ENCODE measurements at places on chromosomes 2 and 18.

GRCh38 chr2:195496991-195497390 is 160.0 kb upstream of the SLC39A10 start:
- no peak for DNase-seq

DNA sequence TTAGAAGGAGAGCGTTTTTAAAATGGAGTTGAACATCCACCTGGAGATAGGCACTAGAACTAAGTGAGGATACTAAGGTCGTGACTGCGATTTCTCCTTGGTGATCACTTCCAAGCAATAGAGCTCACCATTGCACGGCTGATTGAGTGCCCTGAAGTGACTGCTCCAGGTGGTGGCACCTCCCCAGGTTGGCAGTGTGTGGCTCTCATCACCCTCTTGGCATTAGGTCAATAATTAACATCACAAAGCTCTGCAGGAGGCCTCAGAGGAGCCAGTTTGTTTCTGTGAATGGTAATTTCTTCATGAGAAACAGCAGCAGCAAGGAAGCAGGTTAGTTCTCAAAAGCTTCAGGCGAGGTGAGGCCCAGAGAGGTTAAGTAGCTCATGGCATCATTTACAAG is 259.6 kb downstream of the CLIP4 start:
- no peak for DNase-seq

- no peak for DNase-seq
Observed at GRCh38 chr2:218396688-218397462, 2.8 kb upstream of the CTDSP1 start.

DNA sequence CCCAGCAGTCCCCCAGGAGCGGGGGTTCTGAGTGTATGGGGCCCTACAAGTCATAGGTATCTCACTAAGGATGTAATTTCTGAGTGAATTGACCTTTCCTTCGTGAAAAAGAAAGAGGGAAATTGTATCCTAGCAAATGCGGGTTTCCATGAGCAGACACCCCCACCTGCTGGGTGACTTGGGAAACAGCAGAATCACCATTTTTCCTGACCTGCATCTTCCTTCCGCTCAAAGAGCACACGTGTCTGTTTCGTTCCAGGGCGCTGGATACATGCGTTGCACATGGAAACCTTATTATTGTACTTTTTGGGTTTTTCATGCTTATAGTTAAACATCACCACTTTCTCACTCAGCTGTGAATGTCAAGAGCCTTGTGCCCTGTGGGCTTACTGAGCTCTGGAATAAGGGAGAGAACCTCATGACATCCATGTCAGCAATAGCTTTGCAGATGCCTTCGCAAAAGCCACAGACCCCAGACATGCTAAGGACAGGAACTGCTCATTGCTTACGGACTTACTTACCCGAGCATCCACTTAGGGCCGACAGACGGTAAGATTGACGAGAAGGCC is 132.8 kb downstream of the TPO start:
- peak; percentile 17 for DNase-seq

GRCh38 chr2:47644351-47644750 is 138.6 kb upstream of the MSH6 start:
- DNase-seq = no peak

DNA sequence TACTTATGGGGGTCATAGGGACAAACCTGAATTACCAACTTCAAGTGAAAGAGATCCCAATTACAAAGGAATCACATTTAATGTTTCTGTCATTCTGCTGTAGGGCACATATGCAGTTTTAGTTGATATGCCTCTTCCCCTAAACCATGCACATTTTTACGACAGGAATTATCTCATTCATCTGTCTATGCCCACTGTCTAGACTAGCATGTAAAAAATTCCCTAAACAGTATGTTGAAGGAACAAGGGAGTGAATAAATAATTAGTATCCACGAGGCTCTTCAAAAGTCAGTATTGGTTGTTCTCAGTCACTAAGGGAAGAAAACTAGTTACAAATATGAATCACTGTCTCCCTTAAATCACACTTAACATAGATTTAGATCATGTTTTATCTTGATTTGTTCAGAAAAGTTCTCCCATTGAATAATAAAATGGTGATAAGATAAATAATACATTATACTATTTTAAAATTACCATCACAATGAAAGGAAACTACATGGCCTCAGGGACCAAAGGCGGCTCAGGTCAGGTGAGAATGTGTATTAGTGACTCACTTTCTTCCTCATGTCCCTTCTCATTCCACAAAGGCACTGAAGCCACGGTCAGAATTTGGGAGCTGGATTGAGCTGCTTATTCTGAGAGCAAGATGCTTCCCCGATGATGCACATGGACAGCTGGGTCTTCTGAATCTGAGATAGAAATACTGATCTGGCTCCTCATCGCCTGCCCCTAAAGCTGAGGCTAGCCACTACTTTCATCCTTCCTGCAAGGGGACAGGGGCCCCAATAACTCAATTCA is 29.1 kb downstream of the DYM start:
- no peak for DNase-seq

- DNase-seq = no peak
Observed at GRCh38 chr2:239564587-239564986, 163.8 kb upstream of the HDAC4 start.

DNA sequence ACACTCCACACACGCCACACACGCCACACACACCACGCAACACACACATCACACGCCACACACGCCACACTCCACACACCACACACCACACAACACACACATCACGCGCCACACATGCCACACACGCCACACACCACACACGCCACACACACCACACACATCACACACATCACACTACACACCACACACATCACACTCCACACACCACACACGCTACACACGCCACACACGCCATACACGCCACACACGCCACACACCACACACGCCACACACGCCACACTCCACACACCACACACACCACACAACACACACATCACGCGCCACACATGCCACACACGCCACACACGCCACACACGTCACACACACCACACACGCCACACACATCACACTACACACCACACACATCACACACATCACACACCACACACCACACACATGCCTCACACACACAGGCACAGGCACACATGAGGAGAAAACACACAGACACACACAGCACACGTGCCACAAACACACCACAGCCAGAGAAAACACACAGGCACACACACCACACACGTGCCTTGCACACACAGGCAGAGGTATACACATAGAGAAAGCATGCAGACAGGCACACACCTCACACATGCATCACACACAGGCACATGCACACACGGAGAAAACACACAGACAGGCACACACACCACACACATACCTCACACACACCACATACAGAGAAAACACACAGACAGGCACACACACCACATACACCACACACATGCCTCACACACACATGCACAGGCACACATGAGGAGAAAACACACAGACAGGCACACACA is 241.5 kb upstream of the MYT1L start:
- DNase-seq = no peak

DNA sequence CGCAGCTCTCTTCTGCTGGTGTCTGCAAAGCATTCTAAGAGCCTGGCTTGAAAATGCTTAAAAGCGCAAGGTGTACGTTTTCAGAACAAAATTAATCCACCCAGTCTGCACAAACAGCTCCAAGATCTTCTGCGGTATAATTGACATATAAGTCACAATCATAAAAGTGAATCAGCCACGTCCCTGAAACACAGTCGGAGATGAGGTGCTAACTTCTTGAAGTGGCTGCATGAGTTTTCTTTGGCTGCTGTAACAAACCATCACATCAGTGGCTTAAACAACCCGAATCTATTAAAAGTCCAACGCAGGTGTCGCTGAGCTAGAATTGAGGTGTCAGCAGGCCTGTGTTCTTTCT is 32.6 kb downstream of the ARL4C start:
- DNase-seq = no peak

GRCh38 chr2:3430172-3430571 is 50.7 kb downstream of the TRAPPC12 start:
- no peak for DNase-seq

DNA sequence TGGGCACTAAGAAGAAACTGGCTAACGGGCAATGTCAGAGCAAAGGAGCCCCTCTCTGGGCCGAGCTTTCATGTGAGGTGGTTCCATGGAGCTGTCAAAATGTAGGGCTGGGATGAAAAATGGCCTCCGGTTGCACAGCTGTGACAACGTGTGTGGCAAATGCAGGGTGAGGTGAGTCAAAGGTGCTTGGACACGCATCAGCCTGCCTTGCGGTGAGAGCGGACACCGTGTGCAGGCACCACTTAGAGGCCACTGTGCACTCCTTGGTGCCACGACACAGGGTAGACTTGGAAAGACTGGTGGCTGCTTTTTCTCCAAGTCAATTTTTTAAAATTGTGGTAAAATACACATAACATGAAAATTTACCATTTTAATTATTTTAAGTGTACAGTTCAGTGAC is 195.4 kb downstream of the ZBTB7C start:
- DNase-seq = no peak

DNA sequence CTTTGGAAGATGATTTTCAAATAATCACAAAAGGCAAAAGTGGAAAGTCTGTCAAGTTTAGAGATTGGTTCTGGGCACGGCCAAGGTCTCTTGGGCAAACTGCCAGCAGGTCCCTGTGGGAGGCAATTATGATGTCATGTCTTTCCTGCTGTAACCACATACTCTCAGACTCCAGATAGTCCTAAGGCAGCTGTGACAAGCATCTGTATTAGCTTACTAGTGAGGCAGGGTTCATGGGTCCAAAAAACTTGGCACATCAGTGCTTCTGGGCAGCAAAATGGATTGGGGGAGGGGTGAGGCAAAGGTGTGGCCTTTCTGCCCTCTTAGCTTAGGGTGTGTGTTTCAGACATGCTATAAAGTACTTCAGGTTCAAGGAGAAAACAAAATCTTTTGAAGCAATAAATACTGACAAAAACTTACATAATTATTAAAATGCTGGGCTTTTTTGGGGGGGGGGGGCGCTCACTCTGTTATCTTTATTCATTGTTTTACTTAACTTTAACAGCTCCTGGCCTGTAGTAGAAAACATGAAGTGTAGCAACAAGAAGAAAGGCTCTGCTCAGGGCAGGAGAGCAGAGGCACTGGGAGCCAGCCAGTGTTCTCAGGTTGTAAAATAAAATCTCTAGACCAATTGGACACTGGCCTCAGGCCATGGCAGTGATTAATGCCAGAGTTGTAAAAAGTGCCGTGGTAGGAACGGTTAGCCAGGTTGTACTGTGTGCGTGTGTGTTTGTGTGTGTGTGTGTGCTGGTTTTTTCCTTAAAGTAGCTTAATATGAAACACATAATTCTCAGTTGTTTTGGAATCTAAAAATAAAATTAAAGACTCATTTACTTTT is 14.3 kb upstream of the TANC1 start:
- DNase-seq = peak; percentile 64

- DNase-seq = no peak
Observed at GRCh38 chr2:236165842-236166795, 2.1 kb downstream of the GBX2 start.

GRCh38 chr2:69798909-69799526 is 30.4 kb upstream of the GMCL1 start:
- DNase-seq = peak; percentile 64

- DNase-seq = no peak
Observed at GRCh38 chr18:38663682-38664081, 1098.1 kb upstream of the CELF4 start.

- no peak for DNase-seq
Observed at GRCh38 chr2:26195040-26195984, 22.4 kb downstream of the GAREM2 start.

DNA sequence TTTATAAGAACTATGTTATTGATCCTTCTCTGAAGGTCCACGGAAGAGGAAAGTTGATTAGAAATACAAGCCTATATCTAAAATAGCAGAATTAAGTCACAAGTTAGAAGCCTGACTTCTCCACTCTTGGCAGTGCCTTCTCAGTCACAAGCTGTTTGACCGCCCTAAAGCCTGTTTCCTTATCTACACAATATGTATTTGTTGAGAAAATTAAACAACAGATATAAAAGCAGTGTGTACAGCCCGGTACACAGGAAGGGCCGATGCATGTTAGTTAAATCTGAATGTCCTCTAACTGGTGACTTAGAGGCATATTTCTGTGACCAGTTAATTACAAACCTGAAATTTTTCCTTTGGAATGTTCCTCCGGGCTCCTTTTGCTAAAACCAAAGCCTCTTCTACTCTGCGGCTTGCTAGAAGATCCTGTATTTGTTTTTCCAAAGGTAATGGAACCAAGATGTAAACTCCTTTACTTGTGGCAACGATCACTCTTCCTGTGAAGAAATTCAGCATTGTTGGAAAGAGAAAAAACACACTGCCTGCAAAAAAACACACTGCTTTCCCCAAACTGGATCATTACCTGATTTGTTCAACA is 33.4 kb downstream of the TGFBRAP1 start:
- DNase-seq = no peak

DNA sequence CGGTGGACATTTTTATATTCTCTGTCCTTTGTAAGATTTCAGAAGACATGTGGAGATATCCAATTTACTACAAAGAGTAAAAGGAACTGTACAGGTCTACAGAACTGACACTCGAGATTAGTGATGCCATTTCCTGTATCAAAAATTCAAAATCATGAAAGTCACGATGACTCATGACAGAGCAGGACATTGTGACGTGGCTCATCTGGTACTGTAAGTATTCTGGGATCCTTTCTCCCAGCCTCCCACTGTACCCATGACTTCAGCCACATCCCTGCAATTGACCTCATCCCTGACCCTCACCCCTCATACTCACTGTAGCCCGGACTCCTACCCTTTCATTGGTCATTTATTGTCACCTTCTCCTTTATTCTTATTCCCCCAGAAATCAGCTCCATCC is 736.5 kb downstream of the EPHA4 start:
- no peak for DNase-seq

- no peak for DNase-seq
Observed at GRCh38 chr2:213934560-213934959, 476.3 kb upstream of the VWC2L start.

DNA sequence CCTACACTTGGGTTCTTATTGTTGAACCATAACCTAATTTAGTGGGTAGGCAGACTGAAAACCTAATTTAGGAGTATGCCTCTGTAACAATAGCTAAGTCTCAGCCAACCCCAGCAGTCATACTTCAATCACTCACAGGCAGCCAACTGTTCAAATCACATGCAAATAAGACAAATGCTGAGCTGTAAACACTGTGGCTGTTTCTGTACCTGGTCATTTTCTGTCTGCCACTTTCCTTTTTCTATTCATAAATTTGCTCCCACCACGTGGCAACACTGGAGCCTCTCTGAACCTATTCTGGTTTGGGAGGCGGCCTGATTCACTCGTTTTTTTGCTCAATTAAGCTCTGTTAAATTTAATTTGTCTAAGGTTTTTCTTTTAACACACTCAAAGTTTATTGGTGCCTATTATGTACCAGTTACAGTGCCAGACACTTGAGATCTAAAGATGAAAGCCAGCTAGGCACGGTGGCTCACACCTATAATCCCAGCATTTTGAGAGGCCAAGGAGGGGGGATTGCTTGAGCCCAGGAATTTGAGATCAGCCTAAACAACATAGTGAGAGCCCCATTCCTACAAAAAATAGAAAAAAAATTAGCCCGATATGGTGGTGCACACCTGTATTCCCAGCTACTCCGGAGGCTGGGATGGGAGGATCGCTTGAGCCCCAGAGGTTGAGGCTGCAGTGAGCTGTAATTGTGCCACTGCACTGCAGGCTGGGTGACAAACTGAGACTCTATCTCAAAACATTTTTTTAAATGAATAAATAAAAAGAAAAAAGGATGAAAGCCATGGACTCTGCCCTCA is 41.1 kb downstream of the THNSL2 start:
- no peak for DNase-seq
